ENCODE measurements at places on chromosomes 1 and 21. TPM values are rescaled to one million over a fixed set of nuclear protein-coding genes. Genes with fewer than 3 reads are reported as not detected.

- no peaks in the 10 kb centered on the region for H3K36me3 ChIP-seq
- H3K27ac ChIP-seq = no peak overlapping the region
- H3K27me3 ChIP-seq = no peaks in the 10 kb centered on the region
- no peak overlapping the region for H3K4me3 ChIP-seq
Measured at GRCh38 chr1:66295803-66296202, 238.2 kb upstream of the SGIP1 start.

DNA sequence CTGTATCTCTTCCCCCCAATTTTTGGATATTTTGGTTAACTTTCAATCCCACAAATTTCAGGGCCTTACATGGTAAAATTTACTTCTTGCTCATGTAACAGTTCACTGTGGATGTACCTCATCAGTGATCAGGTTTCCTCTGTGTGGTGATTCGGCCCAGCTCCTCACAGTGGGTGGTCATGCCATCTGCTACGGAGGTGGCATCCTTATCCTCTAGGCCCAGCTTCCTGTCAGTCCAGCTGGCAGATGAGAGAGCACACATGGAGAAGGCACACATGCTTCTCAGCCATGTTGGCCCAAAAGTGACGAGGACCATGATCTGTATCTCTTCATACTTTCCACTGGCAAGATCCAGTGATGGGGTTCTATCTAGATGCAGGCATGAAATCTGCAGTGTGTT is 27.2 kb downstream of the PCBP3 start:
- no peak for DNase-seq
- H3K4me3 ChIP-seq = no peak overlapping the region
- no peaks in the 10 kb centered on the region for H3K4me1 ChIP-seq

GRCh38 chr1:220124542-220124941 is 30.6 kb downstream of the IARS2 start:
- no peak overlapping the region for H3K27ac ChIP-seq
- peaks cover 38% of the 10 kb centered on the region for H3K36me3 ChIP-seq
- peaks cover 14% of the 10 kb centered on the region for H3K4me1 ChIP-seq
- no peak for DNase-seq

GRCh38 chr21:45509566-45510465 is 32.4 kb downstream of the SLC19A1 start:
- no peak overlapping the region for H3K4me3 ChIP-seq
- H3K36me3 ChIP-seq = peaks cover 49% of the 10 kb centered on the region
- no peaks in the 10 kb centered on the region for H3K27me3 ChIP-seq
- DNase-seq = peak; percentile 9

DNA sequence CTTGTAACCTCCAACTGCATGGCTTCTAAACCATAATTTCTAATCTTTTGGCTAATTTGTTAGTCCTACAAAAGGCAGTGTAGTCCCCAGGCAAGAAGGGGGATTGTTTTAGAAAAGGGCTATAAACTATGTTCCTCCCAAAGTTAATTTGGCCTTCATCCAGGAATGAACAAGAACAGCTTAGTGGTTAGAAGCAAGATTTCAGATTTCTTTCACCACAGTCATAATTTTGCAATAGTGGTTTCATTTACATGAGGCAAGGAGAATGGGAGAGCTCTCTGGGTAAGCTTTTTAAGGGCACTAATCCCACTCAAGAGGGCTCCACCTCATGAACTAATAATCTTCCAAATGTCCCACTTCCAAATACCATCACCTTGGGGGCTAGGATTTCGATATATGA is 1353.9 kb downstream of the NCAM2 start:
- no peaks in the 10 kb centered on the region for H3K4me1 ChIP-seq
- no peak overlapping the region for H3K4me3 ChIP-seq
- H3K36me3 ChIP-seq = no peaks in the 10 kb centered on the region
- no peak overlapping the region for H3K27ac ChIP-seq

DNA sequence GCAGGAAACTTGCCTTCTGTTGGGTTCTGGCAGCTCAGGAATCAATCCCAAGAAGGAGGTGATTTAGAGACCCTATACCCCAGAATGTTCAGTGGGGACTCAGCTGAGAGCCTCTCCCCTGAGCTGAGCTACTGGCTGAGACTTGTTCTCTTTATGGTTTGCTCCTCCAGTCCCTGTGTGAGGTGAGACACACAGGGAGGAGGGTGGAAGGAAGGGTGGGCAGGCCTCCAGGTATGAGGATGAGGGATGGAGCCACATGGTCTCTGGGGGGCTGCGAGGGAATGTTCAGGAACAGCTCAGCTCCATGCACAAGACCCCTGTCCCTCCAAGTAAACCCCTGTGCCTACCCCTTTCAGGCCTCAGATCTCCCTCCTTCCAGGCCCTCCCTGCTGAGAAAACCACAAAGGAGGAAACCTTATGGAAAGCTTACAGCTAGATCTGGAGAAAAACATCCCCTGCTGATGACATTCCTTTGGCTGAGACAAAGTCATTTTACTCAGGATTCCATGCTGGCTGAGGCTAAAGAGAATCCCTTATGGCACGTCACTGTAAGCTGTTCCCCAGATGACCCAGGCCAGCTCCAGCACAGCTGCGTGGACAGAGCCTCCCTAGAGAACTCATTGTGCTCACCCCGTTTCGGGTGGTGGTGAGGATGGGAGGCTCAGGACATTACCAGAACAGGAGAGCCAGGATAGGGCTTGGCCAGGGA is 91.5 kb upstream of the IPO9 start:
- peak overlapping the region; percentile 91 for H3K27ac ChIP-seq
- H3K4me3 ChIP-seq = peak overlapping the region; percentile 84
- no peaks in the 10 kb centered on the region for H3K27me3 ChIP-seq

DNA sequence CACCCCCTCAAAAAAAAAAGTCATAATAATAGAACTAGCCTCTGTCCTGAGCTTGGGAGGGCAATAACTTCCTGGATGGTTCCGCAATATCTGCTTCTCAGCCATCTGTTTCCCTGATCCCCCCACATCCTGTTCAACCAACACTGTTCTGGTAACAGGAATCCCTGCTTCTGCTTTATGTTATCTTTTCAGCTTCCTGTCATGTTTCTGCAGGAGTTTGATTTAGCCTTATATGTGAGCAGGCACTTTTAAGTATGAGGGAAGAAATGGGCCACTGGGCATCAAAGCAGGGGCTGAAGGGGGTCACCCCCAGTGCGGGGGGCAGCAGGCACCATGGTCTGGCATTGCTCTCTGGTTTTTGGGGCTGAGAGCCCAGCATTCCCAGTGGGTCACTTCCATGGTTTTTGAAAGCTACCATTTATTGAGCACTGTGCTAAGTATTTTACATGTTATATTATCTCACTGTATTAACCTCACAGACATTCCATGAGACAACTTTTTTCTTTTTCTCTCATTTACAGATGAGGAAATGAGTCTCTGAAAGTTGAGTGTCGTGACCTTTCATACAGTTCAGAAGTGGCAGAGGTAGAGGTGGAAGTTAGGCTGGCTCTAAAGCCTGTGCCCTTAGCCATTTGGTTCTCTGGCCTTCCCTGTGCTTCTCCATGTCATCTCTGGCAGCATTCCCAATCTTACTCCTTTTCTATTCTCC is 61.9 kb downstream of the DNTTIP2 start:
- no peak overlapping the region for H3K4me3 ChIP-seq
- H3K27me3 ChIP-seq = no peaks in the 10 kb centered on the region
- H3K27ac ChIP-seq = peak overlapping the region; percentile 72

GRCh38 chr1:40383095-40383487 is 9.6 kb downstream of the SMAP2 start:
- no peaks in the 10 kb centered on the region for H3K27me3 ChIP-seq
- H3K27ac ChIP-seq = peak overlapping the region; percentile 74

- peaks cover 50% of the 10 kb centered on the region for H3K4me1 ChIP-seq
- H3K27me3 ChIP-seq = no peaks in the 10 kb centered on the region
- no peaks in the 10 kb centered on the region for H3K36me3 ChIP-seq
- H3K27ac ChIP-seq = no peak overlapping the region
- no peak overlapping the region for H3K4me3 ChIP-seq
- no peak for DNase-seq
Measured at GRCh38 chr1:25624156-25624555, 7.6 kb downstream of the MAN1C1 start.

GRCh38 chr1:181028196-181028595 is 5.5 kb upstream of the STX6 start:
- H3K4me1 ChIP-seq = peaks cover 17% of the 10 kb centered on the region
- H3K36me3 ChIP-seq = no peaks in the 10 kb centered on the region
- H3K27me3 ChIP-seq = no peaks in the 10 kb centered on the region
- no peak for DNase-seq
- H3K27ac ChIP-seq = no peak overlapping the region
- H3K4me3 ChIP-seq = no peak overlapping the region

FCRL4 gene
- total RNA-seq = not detected

DNAI4 gene
- 17.9 TPM for total RNA-seq

RHEX gene
- 0.44 TPM for total RNA-seq

ZNF672 gene
- 43.1 TPM for total RNA-seq

SLAMF7 gene
- 0.36 TPM for total RNA-seq

OR2L8 gene
- total RNA-seq = not detected

TGFB2 gene
- total RNA-seq = 4.4 TPM

FCRLB gene
- 0.33 TPM for total RNA-seq
